Gastroesophageal sphincter (tissue), 4 donors: ENCODE measurements at places on chromosomes 2 and 18. TPM values are rescaled to one million over a fixed set of nuclear protein-coding genes. Genes with fewer than 3 reads are reported as not detected.
A peak's percentile ranks its signal among the peaks of the same experiment; 100 is the strongest.

GRCh38 chr18:29164020-29164706 lies 987.2 kb upstream of the CDH2 start:
- ATAC-seq = peak; percentile 88

DNA sequence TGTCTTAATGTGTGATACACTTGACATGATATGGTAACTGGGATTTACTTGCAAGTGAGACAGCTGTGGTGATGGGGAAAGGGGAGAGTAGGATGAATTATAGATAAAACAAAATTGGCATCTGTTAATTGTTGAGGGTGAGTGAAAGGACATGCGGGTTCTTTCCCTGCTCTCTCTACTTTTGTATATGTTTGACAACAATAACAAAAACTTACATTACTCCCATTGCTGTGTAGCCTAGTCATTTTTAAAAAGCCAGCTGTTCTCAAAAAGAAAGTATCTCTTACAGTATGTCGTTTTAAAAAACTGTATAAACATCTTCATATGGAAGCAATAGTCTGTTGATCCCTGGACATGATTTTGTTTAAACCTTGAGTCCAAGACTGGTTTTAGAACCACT lies 117.6 kb downstream of the MYO1B start:
- ATAC-seq = no peak

GRCh38 chr2:6443061-6443823 lies 422.5 kb downstream of the CMPK2 start:
- no peak for ATAC-seq

DNA sequence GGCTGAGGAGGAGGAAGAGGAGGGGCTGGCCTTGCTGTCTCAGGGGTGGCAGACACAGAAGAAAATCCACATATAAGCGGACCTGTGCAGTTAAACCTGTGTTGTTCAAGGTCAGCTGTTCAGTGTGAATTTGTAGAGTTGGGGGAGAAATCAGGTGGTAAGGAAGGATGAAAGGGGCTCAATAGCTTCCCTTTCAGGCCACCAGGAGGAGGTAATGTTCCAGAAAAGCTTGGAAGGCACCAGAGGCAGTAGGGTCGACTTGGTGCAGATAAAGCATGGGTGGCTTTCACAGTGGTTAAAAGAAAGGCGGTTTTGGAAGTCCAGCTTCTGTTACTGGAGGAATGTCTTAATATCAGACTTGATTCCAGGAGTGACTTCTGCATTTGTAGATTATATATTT lies 167.4 kb downstream of the THSD7B start:
- ATAC-seq = no peak

DYNAP gene
- total RNA-seq = not detected

ALMS1 gene
- 54.3 TPM for total RNA-seq

PSME4 gene
- total RNA-seq = 46.3 TPM
